ENCODE measurements at places on chromosomes 2 and 18.
A peak's percentile ranks its signal among the peaks of the same experiment; 100 is the strongest.

DNA sequence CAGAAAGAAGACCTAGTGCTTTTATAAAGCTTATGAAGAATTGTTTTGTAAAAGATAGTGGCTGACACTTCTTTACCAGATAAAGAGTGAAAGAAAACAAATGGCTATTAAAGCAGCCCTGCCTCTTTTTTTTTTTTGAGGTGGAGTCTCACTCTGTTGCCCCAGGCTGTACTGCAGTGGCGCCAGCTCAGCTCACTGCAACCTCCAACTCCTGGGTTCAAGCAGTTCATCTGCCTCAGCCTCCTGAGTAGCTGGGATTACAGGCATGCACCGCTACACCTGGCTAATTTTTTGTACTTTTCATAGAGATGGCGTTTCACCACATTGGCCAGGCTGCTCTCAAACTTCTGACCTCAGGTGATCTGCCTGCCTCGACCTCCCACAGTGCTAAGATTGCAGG, 12.9 kb downstream of the ARPC2 start:
- no peak for DNase-seq

DNA sequence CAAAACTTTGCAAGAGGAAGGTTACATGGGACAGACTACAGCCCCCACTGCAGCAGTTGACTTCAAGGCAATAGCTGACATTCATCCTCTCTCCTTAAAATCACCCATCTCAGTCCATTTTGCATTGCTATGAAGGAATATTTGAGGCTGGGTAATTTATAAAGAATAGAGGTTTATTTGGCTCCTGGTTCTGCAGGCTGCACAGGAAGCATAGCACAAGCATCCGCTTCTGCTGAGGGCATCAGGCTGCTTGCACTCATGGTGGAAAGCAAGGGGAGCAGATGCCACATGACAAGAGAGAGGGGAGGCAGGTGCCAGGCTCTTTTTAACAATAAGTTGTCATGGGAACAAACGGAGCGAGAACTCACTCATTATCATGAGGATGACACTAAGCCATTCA, 646.0 kb downstream of the ZEB2 start:
- no peak for DNase-seq

DNA sequence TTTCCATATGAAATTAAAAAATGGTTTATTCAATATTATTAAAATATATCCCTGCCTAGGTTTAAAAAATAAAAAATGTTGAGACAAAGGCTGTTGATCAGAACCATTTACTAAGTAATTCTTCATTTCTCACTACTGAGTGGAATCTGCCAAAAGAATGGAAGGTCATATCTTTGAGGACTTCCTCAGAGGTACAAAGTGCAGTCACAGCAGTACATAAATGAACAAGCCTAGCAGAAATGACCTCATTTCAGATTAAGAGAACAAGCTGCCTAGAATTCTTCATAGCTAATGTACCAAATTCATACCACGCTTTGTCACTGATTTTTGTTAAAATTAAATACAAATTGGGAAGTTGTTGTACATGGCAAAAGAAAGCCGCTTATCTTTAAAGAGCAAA, 318.9 kb upstream of the TFPI start:
- DNase-seq, result no peak

GRCh38 chr2:11863513-11864328, 117.3 kb downstream of the LPIN1 start:
- DNase-seq, result peak; percentile 63

GRCh38 chr18:74457725-74458421, 765 bp upstream of the DIPK1C start:
- no peak for DNase-seq

DNA sequence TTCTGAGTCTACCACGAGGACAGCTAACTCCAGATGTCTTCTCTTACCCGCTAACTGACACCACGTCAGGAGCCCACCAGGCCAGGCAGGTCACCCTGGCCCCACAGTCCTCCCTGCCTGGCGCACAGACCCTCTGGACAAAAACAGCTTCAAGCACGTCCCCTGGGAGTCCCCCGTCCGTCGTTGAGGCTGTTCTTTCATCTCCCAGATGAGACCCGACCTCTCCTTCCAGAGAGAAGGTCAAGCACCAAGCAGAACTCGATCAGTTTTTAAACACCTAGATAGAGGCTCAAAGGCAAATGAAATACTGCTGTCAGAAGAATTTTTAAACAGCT, 57.8 kb downstream of the PARD6G start:
- DNase-seq, result no peak
